ENCODE measurements at places on chromosomes 7 and 10.

DNA sequence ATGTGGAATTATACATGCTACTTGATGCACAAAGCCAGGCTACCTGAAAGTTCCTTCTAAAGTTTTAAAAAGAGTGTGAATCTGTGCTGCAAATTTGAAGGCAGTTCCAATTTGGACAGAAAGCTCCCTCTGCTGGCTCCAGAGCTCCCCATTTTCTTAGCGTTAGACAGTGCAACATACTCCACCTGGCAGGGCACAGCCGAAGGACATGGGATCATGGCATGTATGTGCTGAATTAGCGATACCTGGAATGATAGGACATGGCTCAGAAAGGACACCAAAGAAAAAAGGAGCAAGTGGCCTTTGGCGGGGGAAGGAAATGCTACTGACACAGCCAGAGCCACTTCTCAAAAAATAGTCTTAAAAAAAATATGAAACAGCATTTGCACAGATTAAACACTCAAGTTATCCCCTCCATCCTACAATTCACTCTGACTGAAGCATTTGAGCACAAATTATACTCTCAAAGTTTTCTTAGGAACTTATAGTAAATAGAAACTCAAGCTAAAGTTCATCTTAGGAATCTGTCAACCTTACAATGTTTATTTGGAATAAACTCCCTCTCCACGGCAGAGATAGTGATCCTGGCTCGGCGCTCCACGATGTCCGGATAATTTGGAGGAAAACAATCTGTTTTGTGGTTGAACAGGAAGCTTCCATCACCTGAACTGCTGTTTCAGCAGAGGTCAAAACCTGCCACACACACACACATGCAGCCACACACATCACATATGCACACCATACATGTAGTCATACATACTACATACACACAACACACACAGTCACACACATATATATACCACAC lies 80.0 kb downstream of the C7orf25 start:
- H3K4me3 ChIP-seq, result no peak overlapping the region
- H3K4me1 ChIP-seq, result no peaks in the 10 kb centered on the region
- no peak for DNase-seq
- H3K27me3 ChIP-seq, result no peaks in the 10 kb centered on the region

DNA sequence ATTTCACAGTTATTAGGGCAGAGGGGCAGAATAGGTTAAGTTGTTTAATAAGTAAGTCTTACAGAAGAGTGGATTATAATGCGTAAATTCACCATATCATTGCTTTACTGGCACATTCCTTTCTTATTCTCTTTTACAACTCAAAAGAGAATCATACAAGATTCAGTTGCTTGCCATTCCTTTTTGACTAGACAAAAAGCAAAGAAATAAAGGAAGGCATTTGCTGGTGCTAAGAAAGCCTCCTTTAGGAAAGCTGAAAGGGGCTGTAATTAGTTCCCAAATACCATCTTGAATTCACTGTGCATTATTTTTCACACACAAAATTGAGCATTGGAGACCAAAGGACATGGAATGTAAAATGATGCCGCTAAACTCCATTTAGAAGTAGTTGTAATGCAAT lies 499.3 kb downstream of the NXPH1 start:
- no peak overlapping the region for H3K27ac ChIP-seq
- DNase-seq, result no peak
- H3K4me3 ChIP-seq, result no peak overlapping the region
- H3K27me3 ChIP-seq, result no peaks in the 10 kb centered on the region

DNA sequence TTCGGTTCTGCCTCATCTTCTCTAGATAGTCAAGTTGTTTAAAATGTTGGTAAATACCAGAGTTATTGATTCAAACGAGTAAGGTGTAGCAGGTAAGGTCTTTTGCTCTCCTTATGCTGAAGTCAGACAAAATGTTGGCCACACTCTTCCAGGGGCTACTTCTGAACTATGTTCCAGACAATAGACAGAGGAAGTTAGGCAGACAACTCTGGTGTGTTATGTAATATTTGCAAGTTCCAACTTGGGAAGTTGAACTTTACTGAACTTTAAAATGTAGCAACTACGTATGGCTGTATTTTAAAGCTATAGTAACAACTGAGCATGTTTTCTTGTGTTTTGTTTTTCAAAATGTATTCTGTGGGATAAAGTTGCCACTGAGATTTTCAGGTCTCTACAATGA lies 125.7 kb upstream of the NEBL start:
- no peaks in the 10 kb centered on the region for H3K36me3 ChIP-seq
- no peak overlapping the region for H3K27ac ChIP-seq
- no peaks in the 10 kb centered on the region for H3K27me3 ChIP-seq
- DNase-seq, result no peak

GRCh38 chr7:1940863-1941262 lies 270.8 kb downstream of the ELFN1 start:
- no peaks in the 10 kb centered on the region for H3K27me3 ChIP-seq
- no peak for DNase-seq
- peak overlapping the region; percentile 85 for H3K4me3 ChIP-seq
- H3K4me1 ChIP-seq, result peaks cover 84% of the 10 kb centered on the region
- peaks cover 10% of the 10 kb centered on the region for H3K36me3 ChIP-seq
- peak overlapping the region; percentile 91 for H3K27ac ChIP-seq

DNA sequence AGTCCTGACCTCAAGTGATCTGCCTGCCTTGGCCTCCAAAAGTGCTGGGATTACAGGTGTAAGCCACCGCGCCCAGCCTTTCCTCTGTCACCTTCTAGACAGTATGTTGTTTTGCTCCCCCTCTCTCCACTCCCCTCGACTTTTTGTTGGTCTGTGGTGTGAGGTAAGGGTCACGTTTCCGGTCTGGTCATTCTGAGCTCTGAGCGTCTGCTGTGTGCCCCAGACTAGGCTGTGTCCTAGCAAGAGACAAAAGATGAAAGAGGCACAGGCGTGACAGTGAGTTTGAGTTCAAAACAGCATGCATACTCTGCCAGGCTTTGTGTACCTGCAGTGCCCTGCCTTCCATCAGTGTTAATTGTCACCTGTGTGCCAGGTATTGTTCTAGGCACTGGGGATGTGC lies 87.4 kb upstream of the PPIF start:
- DNase-seq, result no peak
- no peaks in the 10 kb centered on the region for H3K4me1 ChIP-seq
- H3K27ac ChIP-seq, result no peak overlapping the region
- no peaks in the 10 kb centered on the region for H3K27me3 ChIP-seq
- peaks cover 5% of the 10 kb centered on the region for H3K36me3 ChIP-seq

DNA sequence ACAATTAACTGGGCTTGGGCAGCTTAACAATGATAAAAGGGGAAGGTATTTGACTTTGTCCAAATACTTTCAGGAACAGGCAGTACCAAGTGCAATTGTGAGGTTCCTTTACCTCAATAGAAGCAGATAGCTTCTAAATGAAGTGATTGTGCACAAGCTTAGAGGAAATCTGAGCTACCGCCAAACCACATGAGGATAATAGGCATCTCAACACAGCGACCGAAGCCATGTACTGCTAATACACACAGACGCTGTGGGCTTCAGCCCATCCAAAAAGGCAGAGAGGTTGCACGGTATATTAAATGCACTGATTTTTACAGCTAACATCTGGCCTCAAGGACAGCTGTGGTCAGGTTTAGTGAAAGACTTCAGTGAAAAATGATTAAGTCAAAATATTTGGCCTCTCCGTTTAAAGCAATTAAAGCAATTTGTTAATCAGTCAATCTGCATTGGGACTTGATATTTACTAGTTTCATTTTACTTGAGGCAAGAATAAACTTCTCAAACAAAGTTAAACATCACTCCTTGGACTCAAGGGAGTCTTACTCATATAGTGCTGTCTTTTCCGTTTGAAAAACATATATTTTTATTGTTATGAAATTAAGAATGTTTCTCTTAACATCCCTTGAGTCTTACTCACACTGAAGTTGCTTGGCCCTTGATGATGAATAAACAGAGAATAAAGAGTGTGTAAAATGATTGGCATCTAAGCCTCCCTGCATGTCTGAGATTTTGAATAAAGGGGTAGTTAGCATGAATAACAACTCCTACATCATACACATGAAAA lies 306.3 kb downstream of the C7orf25 start:
- no peaks in the 10 kb centered on the region for H3K36me3 ChIP-seq
- no peak for DNase-seq
- no peak overlapping the region for H3K4me3 ChIP-seq
- no peaks in the 10 kb centered on the region for H3K27me3 ChIP-seq

DNA sequence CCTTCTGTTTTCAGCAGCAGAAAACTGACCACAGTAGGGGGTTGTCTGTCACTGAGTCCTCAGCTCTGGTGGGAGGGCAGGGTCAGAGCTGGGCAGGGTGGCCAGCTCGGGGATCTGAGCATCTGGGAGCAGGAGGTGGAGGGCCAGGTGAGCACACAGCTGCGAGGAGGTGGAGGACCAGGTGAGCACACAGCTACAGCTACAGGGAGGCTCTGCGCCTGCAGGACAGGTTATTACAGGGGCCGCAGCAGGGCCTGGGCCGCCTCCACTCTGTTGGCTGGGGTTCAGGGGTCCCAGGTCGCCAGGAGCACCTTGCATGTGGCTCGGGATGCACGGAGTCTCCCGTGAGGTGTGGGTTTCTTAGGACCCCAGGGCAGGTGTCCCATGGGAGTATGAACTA lies 52.4 kb upstream of the PRKAR1B start:
- peaks cover 30% of the 10 kb centered on the region for H3K36me3 ChIP-seq
- no peak overlapping the region for H3K27ac ChIP-seq
- no peak overlapping the region for H3K4me3 ChIP-seq
- no peaks in the 10 kb centered on the region for H3K4me1 ChIP-seq
- DNase-seq, result no peak

- no peak overlapping the region for H3K27ac ChIP-seq
- no peak overlapping the region for H3K4me3 ChIP-seq
- no peaks in the 10 kb centered on the region for H3K27me3 ChIP-seq
These were observed 7.2 kb upstream of the ADAM22 start for GRCh38 chr7:87926581-87927461.

- H3K27ac ChIP-seq, result no peak overlapping the region
- no peak for DNase-seq
- peaks cover 21% of the 10 kb centered on the region for H3K36me3 ChIP-seq
- H3K27me3 ChIP-seq, result no peaks in the 10 kb centered on the region
These were observed 40.4 kb upstream of the VDAC2 start for GRCh38 chr10:75170215-75170614.

- DNase-seq, result no peak
- H3K36me3 ChIP-seq, result no peaks in the 10 kb centered on the region
- no peaks in the 10 kb centered on the region for H3K4me1 ChIP-seq
- H3K27me3 ChIP-seq, result peaks cover 6% of the 10 kb centered on the region
- no peak overlapping the region for H3K27ac ChIP-seq
These were observed 57.8 kb upstream of the OPALIN start for GRCh38 chr10:96416643-96417042.

DNA sequence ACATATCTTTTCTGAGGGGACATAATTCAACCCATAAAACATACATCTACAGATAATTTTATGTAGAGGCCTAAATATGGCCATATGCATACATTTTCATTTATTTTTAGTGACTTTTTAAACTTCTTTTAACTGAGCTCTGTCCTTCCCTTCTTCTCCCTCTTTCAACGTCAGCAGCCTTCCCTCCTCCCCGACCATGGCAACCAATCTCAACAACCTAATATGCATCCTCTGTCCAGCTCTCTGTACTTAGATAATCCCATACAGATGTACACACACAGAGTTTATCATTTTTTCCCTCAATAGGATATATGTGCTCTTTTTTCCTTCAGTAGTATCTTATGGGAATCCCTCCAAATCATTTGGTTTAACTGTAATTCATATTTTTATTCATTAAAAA lies 94.3 kb downstream of the CCDC71L start:
- no peak overlapping the region for H3K4me3 ChIP-seq
- no peaks in the 10 kb centered on the region for H3K27me3 ChIP-seq
- no peak overlapping the region for H3K27ac ChIP-seq
- DNase-seq, result no peak
- H3K4me1 ChIP-seq, result no peaks in the 10 kb centered on the region
- no peaks in the 10 kb centered on the region for H3K36me3 ChIP-seq

GRCh38 chr10:58807629-58808022 lies 295.0 kb downstream of the BICC1 start:
- H3K4me1 ChIP-seq, result no peaks in the 10 kb centered on the region
- H3K4me3 ChIP-seq, result no peak overlapping the region
- no peak overlapping the region for H3K27ac ChIP-seq
- no peaks in the 10 kb centered on the region for H3K36me3 ChIP-seq
- no peaks in the 10 kb centered on the region for H3K27me3 ChIP-seq
- DNase-seq, result no peak

GRCh38 chr7:102061981-102062390 lies 224.7 kb upstream of the SH2B2 start:
- no peak overlapping the region for H3K27ac ChIP-seq
- no peak overlapping the region for H3K4me3 ChIP-seq
- peak; percentile 74 for DNase-seq
- no peaks in the 10 kb centered on the region for H3K36me3 ChIP-seq
- no peaks in the 10 kb centered on the region for H3K27me3 ChIP-seq

DNA sequence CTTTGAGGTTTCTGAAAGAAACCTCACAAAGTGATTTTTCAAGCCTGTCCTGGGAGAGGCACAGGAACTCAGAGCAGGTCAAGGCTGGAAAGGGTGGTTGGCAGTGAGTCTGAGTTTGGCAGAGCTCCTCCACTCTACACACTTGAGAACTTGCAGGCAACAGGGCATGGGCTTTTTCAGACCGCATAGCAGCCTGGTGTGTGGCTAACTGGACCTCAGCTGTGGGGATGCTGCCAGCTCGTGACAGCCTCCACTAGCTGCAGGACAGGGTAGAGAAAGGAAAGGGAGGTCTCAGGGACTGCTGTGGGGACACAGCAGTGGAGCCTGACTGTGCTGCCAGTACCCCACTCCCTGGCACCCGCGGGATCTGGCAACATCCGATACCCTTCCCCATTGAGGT lies 2.6 kb downstream of the CDHR1 start:
- DNase-seq, result no peak
- no peak overlapping the region for H3K27ac ChIP-seq
- H3K27me3 ChIP-seq, result peaks cover 29% of the 10 kb centered on the region
- H3K4me1 ChIP-seq, result peaks cover 19% of the 10 kb centered on the region
- H3K36me3 ChIP-seq, result no peaks in the 10 kb centered on the region

GRCh38 chr7:42236976-42237810 lies at the start of gene GLI3:
TSS of gene GLI3 (minus strand) at chr7:42237209. CDS start at chr7:42223253, 13,956 bp downstream.
- peak within 1 kb of the TSS; percentile 34 for H3K4me3 ChIP-seq
- DNase-seq, result no peak
- no peak within 1 kb of the TSS for H3K27ac ChIP-seq
- peaks cover 45% of the 10 kb centered on the region for H3K27me3 ChIP-seq
- H3K4me1 ChIP-seq, result peaks cover 5% of the 10 kb centered on the region
- no peaks in the 10 kb centered on the region for H3K36me3 ChIP-seq

- no peaks in the 10 kb centered on the region for H3K4me1 ChIP-seq
- no peak overlapping the region for H3K27ac ChIP-seq
- no peaks in the 10 kb centered on the region for H3K36me3 ChIP-seq
- H3K4me3 ChIP-seq, result no peak overlapping the region
These were observed 39.6 kb downstream of the PPIF start for GRCh38 chr10:79386637-79387465.

- H3K4me3 ChIP-seq, result no peak overlapping the region
- H3K27me3 ChIP-seq, result no peaks in the 10 kb centered on the region
- DNase-seq, result no peak
- H3K4me1 ChIP-seq, result no peaks in the 10 kb centered on the region
These were observed 910.3 kb downstream of the CCSER2 start for GRCh38 chr10:85238676-85239075.
